Cardiac fibroblast (primary cell): ENCODE measurements at places on chromosomes 6 and 20.
A peak's percentile ranks its signal among the peaks of the same experiment; 100 is the strongest.

DNA sequence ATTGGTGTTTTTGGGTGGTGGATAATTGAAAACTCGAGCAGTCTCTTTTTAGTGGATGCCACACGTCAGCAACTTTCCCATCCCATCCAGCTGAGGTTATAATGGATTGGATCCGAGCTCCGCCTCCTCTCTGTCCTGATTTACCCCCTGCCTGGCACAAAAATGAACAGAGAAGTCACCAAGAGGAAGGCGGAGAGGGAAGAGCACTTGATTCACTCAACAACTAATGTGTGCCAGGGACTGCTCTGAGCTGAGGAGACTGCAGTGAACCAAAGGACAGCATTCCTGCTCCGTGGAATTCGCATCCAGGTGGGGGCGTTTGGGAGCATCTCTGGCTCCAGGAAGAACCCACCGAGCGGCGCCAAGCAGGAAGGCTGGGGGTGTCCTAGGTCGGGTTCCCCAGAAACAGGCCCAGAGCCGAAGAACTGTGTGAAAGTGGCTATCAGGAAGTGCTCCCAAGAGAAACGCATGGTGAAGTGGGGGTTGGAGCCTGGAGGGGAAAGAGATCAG lies 95.8 kb upstream of the NAA20 start:
- no peak for DNase-seq

DNA sequence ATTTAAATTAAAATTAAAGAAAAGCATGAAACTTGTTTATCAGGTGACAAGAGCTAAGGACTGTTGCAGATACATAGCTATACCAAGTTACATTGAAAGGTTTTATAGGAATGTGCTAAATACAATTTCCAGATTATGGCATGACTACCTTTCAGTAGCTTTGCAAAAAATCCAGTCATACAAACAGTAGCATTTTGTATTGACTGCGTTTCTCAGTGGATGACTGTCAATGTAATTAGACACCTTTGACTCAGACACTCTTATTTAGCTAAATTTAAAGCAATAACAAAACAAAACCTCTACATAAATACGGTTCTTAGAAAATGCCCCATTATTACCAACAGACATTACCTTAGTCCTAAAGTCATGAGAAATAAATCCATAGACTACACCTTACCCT lies 275.8 kb upstream of the RUNX2 start:
- DNase-seq = no peak

DNA sequence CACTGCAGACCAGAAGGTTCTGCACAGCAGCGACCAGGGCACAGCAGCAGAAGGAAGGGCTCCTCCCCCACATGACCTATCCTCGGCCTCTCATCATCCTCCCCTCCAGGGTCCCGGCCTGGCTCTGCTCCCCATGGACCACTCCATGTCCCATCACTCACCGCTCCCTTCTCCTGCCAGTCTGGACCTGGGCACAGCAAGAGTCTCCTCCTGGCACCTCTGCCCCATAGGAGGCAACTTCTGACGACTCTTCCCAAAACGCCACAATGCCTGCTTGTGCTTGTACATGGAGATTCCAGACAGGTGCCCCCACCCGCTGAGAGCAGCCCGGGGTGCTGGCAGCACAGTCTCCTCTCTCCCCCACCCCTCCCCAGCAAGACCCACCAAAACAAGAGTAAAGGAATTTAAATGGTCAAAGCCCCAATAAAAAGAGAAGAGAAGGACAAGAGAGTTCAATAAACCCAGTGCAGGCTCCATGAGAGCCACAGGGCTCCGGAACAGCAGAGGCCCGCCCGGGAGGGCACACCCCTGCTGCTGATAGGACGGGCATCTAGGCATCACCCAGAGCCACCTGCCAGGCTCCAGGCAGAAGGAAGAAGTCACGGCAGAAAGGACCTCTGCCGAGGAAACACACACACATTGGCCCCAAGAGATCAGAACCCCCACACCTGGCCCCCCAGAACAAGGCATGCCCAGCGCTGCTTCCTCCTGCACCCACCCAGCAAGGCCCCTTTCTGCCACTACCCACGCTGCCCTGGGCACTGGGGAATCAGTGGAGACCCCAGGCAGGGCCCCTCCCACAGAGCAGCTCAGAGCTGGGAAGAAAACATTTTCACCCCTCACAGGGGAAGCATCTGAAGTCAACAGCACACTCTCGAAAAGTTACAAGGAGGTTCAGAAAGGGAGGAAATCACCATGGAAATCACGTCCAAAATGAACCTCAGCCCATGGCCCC lies 15.2 kb downstream of the TAF4 start:
- DNase-seq = no peak

DNA sequence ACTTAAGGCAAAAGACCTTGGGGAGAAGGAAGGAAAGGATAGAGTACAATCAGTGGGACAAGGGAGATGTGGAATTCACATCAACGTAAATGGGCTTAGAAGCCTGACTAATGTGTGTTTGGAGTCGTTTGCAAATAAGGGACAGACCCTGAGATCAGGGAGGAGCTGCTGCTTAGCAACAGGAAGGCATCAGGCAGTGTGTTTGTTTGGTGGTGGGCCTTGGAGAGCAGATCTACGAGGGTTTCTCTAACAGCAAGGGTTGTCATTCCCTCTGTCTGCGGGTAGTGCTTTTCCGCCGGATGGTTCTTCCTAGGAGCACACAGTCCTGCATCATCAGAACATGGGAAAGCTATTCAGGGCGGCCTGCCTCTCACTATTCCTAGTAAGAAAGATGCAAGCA lies 40.4 kb downstream of the C6orf118 start:
- DNase-seq = no peak

DNA sequence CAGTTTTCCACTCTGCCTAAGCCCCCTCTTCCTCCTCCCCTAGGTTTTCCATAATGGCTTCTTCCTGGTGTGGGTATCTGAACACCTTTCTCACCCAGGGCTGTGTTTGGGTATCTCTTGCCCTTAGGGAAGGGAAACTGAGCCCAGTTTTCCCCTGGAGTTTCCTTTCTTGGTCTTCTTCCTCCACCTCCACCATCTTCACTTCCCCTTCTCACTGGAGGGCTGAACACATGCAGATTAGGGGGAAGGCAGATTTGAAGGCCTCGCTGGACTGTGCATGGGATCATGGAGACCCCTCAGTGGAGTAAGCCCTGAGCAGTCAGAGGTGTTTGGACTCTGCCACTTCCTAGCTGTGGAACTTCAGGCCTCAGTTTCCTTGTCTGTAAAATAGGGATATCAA lies 27.8 kb downstream of the FOXP4 start:
- DNase-seq = no peak

DNA sequence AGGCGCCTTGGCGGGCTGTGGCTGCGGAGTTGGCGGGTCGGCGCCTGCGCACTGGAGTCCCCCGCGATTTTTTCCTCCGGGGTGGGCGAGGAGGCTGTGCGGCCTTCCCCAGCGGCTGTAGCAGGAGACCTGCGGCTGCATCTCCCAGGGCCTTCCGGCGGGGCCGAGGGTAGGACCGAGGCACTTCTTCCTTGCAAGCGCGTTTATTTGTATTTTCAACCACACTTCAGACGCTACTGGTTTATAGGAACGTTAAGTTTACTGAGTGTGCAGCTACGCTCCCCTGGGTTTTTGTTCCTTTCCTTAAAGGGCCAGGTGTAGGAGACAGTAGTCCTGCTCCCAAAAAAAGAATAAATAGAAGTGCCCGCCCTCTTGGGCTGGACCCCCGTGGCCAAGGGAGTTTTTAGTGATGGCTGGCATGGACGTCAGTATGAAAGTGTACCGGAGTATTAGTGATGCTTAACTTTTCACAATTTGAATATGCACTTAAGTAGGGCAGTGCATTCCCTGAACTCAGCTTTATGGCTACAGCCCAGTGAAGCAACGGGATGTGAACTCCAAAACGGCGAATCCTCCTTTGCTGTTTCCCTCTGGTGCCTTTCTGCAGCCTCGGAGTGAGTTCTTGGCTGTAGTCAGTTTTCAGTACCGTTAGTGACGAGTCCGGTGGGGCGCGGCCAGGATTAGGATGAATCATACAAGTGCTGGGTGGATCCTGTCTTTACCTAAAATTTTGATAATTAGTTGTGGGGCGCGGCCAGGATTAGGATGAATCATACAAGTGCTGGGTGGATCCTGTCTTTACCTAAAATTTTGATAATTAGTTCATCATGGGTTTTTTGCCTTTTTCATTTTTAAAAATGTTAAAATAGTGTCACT lies 1.0 kb upstream of the FBXO5 start:
- DNase-seq = peak; percentile 83

GRCh38 chr20:47785311-47785853 lies at the start of gene SULF2:
SULF2 (minus strand) TSS chr20:47785481; CDS start chr20:47757363, 28,118 bp downstream.
- DNase-seq = no peak

DNA sequence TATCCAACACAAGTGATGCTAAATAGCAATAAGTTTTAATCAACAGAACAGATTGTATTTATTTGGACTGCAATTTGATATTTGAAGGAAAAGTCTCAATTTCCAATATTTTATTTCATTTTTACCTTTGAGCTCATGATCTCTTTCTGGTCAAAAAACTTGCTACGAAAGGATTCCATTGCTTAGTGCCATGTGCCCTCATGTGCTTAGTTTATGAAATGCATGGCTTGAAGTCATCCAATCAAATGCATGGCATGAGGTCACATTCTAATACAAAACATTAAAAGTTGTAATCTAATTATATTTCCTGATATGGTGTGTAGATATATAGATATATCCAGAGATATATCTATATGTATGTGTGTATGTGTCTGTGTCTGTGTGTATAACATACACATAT lies 321.2 kb upstream of the ADGRB3 start:
- DNase-seq = peak; percentile 60

GRCh38 chr6:95797054-95797453 lies 218.7 kb upstream of the FUT9 start:
- no peak for DNase-seq

DNA sequence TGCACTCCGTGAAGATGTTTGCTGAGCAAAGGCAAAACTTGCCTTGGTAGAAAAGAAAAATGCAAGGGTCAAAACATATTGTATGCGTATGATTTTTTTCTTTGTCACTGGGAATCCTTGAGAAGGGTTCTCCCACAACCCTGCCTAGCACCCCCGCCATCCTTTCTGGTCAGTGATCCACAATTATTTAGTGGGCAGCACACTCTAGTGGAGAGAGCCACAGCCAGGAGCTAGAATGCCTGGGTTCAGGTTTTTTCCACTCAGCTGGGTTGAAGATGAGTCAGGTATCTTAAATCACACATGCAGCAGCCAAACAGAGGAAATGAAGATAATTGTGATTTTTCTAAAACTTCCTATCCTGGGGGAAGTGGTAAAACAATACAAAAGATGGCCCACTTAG lies 243.1 kb downstream of the PKHD1 start:
- DNase-seq = no peak
